ENCODE measurements at places on chromosomes 7 and 10.

- DNase-seq: no peak
These were observed 18.0 kb downstream of the C10orf105 start for GRCh38 chr10:71701496-71702132.

GRCh38 chr10:60604342-60604741, 173.9 kb upstream of the CDK1 start:
- no peak for DNase-seq

GRCh38 chr10:86082556-86082955, 284.0 kb downstream of the GRID1 start:
- DNase-seq: no peak

- DNase-seq: no peak
These were observed 114.1 kb upstream of the MACROH2A2 start for GRCh38 chr10:69938541-69938991.

- no peak for DNase-seq
These were observed 26.9 kb downstream of the HIP1 start for GRCh38 chr7:75711656-75712514.

DNA sequence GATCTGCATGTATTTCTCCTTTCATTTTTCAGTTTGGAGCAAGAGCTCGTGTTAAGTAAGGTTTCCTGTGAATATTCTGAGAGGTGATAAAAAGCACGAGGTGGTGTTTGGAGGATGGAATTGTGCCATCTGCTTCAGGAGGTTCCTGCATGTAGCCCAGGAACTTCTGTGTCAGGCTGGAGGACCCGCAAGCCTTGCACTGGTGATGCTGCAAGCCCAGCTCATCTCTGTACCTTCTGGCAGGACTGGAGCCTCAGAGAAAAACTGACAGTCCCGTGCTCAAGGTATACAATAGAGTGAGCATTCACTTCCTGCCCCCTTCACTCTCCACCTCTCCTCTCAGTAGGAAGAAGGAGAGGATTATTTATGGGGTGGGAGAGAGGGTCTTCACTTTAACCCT, 240.7 kb upstream of the CCDC6 start:
- DNase-seq: no peak

DNA sequence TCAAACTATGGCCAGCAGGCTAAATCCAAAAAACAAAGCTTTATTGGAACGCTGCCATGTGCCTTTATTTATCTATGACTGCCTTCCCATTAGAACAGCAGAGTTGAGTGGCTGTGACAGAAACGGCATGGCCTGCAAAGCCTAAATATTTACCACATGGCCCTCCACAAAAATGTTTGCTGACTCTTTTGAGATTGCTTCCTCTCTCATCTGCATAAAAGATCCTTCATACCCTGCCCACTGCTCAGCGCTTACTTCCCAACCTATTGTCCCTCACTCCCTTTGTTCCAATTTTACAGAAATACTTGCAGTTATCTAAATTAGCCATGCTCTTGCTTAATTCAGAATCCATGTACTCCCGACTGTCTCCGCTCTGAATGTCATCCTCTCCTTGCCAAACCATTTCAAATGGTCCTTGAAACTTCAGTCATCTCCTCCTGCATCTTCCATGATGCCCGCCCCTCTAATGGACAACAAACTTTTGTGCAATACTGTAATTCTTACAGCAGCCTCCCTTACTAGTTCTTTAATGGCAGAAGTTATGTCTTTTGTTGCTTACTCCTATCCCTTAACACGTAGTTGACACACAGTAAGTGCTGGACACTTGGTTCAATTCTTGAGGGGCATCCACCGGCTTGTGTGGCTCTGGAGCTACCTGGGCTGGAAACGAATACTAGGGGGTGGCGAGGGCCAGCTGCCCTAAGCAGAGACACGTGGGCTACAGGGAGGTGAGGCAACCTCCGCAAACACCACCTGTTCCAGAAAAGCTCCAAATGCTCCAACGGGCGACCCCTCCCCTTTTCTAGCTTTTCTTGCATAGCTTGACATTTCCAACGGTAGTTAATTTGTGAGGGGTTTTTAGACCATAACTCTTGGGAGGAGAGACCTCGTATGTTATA, 832 bp downstream of the XRCC2 start:
- no peak for DNase-seq

DNA sequence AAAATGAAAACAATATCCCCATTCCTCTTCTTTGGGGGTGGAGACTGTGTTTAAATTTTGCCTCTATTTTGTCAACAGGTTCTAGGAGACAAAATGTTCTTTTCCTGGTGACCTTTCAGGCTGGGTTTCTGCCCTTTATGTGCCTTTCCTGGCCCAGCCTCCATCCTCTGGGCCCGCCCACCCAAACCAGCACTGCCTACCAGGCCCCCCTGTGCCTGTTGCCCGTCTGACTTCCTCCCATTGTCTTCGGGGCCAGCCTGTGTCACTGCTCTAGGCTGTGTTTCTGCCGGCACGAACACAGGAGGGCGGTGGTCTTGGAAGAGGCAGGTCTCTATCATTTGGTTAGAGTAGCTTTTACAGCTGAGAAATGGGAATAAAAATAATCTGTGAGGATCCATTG, 13.9 kb downstream of the TSPAN14 start:
- DNase-seq: peak; percentile 63

DNA sequence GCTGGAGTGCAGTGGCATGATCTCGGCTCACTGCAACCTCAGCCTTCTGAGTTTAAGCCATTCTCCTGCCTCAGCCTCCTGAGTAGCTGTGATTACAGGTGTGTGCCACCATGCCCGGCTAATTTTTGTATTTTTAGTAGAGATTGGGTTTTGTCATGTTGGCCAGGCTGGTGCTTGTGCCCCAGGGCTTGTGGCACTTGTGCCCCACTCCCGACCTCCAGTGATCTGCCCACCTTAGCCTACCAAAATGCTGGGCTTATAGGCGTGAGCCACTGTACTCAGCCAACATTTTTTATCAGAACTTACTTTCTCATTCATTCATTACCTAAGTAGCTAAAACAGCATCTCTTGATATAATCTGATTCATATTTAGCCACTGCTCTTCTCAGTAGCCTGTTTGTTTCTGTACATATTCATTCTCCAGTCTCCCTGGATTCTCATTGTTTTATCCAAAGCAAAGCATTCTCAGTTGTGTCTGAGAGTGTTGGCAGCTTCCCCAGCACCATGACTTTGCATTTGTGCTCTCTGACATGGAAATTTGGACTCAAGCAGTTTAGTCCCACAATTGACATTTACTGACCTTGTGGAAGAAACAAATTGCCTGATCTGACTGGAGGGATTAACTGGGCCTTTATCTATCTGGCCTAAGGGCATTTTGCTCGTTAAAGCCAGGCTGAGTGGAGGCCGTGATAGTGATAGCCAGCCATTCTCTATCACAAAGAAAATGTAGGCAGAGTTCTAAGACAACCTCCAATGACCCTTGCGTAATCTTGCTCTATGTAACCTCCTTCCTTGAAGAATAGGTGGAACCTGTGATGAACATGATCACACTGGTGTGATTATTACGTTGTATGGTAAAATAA, 44.9 kb downstream of the AKR1B15 start:
- no peak for DNase-seq

DNA sequence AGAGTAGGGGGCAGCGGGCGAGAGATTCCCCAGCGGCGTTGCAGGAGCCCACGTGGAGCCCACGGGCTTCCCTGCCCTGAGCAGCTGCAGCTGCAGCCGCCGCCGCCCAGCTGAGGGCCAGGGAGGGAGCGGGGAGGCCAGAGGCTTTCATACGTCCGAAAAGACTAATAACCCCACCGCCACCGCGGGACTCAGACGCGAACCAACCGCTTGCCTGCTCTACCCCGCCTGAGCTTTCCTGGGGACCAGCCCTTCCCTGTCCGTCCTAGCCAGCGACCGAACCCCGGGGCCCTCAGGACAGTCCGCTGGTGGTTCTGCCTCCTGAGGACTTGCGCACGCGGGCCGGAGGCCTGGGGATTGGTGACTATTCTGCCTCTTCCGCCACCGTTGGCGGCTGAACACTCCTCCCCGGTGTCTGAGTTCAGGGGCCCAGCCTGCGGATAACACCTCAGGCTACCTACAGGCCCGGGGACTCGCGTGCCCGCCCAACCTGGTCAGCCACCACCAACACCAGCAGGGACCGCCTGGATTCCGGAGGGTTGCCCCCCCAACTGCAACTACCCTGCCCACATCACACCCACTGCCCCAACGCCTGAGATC, 18.4 kb downstream of the IFT22 start:
- no peak for DNase-seq

DNA sequence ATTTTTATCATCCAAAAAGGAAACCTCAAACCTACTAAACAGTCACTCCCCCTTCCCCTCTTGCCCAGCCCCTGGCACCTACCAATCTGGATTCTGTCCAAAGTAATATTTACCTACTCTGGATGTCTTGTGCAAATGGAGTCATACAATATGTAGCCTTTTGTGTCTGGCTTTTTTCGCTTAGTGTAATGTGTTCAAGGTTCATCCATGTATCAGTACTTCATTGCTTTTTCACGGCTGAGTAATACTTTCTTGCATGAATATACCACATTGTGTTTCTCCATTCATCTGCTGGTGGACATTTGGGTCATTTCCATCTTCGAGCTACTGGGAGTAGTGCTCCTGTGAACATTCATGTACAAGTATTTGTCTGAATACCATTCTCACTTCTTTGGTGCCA, 113.6 kb downstream of the EEPD1 start:
- DNase-seq: no peak

DNA sequence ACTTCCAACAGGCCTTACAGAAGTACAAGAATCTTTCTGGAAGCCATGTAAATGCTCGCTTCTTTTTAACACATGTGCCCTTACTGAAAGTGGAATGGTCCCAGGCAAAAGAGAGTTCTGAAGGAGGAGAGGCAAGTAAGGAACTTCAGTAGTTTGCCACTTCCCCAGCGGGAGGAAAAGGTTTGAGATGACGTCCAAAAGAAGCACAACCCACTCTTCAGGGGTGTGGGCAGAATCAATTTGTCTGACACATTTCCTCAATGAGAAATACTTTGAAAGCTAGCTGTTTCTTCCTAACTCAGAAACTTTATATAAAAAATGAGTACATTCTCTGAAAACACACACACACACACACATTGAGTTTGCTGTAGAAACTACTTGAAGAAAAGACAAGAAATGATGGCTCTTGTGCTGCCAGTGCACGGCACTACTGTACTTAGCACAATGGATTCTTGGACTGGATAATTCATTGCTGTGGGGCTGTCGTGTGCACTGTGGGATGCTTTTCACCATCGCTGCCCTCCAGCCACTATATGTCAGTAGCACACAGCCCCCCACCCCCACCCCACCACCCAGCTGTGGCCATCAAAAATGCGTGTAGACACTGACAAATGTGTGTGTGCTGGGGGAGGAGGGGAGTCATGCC, 183.0 kb downstream of the SRPK2 start:
- no peak for DNase-seq

GRCh38 chr7:116981939-116982338, 28.6 kb downstream of the ST7 start:
- no peak for DNase-seq

DNA sequence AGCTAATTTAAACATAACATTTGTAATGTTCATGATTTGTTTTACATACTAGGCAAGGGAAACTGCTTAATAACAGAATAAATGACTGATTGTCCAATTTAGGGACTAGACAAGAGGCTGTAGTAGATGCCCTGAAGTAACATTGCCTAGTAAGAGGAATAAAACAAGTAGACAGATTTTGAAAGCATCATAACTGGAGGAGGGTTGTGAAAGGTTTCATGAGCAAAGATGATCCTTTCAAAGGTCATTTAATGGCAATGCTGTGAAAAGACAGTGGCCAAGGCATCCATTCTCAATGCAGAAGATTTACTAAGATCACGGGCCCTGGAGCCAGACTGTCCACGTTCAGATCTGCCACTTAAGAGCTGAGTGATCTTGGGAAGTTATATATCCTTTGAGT, 44.8 kb upstream of the HHEX start:
- DNase-seq: no peak

DNA sequence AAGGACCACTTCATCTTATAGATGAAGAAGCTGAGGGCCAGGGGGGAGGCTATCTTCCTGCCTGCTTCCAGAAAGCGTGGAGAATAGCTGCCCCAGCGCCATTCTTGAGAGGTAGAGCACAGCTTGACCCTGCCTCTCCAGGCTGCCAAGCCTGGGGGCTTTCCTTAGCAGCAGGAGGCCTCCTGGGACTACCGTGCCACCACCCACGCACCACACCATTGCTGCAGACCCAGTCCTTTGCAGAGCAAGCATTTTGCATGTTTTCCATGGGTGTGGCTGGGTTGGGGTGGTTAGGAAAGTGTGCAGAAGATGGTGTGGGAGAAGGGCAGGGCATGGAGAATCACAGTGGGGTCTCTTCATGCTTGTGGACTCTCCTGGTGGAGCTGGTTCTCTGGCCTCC, 64.9 kb downstream of the TBXAS1 start:
- no peak for DNase-seq

DNA sequence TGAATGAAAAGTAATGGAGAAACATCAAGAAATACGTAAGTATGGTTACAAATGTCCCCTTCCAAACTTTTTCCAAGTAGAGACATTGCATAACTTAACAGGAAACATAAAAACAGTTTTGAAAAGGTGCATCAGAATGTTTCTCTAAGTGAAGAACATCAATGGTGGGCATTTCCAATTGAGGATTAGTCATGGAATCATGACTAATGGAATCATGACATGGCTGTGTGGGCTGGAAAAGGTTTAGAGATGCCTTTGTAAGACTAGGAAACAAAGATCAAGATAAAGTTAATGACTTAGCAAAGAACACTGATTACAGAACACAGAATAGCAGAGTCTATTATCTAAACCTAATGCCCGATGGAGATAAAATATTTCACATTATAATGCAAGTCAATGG, 272.0 kb downstream of the HPSE2 start:
- DNase-seq: no peak

- no peak for DNase-seq
These were observed 282.7 kb downstream of the HTR7 start for GRCh38 chr10:90575125-90575524.

GRCh38 chr10:132836832-132837540, 51.0 kb upstream of the NKX6-2 start:
- no peak for DNase-seq

- DNase-seq: no peak
These were observed 2.2 kb downstream of the BBIP1 start for GRCh38 chr10:110916554-110917346.

DNA sequence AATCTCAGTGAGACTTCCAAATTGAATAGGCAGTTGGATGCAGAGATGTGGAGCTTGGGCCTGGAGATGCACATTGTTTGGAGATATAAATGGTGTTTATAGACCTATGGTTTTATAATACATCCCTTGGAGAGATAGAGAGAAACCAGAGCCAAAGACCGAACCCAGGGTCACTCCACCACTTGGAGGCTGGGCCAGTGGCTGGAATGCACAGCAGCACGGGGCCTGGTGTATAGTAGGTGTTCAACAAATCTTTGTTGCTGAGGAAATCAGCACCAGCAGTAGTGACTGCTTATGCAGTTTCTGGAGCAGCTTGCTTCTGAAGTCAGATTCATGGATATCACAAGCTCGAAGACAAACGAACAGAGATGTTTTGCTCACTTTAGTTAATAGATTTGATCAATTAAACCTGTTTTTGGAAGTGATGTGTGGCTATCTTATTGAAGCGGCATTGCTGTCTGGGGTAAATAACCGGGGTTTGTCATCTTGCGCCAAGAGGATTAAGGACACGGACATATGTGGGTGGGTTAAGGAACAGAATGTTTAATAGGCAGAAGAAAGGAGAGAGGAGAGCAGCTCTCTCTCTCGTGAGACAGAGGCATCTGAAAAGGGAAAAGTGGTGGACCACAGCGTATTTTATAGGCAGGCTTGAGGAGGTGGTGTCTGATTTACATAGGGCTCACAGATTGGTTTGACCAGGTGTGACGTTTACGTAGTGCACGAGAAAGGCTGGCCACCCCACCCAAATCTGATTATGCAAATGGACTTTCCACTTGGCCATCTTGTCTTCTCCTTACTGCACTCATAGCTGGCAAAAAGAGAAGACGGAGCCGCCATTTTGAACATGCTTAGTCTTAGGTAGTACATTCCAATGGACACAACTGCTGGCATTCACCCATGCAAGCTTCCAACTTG, 11.1 kb downstream of the RBP4 start:
- no peak for DNase-seq
